ENCODE measurements at places on chromosomes 1 and 21.

GRCh38 chr1:86754265-86754974 is 50.0 kb downstream of the SH3GLB1 start:
- DNase-seq = no peak

- no peak for DNase-seq
Measured at GRCh38 chr21:16554503-16554902, 824.7 kb downstream of the USP25 start.

DNA sequence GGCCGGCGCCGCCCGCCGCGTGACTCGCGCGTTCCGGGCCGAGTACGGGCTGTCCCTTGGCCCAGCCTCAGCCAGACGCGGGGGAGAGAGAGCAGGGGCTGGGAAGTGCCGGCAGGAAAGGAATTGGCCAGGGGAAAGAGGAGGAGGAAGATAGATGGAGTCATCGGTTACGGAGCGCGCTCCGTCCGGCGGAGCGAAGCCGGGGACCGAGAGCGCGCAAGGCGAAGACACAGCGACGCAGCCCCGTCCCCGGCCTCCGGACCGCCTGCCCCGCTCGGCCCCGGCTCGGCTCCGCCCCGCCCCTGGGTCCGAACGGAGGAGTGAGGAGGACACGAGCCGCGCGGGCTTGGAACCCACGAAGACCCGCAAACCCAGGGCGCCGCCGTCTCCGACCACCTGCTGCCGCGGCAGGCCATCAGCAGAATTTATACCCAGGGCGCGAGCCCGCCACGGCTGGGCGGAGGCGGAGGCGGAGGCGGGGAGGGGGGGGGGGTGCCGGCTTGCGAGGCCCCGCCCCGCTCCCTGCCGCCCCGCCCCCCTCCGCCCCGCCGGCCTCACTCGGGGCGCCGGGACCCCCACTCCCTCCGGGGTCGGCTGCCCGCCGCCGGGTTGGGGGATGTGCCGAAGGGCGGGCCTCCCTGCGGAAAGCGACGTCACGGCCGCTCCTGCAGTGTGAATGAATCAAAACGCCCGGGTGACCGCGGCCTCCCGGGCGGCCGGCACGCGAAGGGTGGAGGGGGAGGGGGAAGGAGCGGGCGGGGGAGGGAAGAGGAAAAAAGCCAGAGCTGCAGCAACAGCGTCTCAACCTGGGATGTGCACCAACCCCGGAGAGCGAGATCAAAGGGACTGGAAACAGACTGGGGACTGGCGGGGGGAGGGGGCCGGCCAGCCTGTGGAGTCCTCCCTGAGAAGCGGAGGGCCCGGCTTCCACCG is at the start of gene LHX4:
Gene LHX4 (plus strand): TSS at position 782 of the 933 bp plus-strand sequence. CDS start 266 bp downstream, outside the sequence.
- no peak for DNase-seq

DNA sequence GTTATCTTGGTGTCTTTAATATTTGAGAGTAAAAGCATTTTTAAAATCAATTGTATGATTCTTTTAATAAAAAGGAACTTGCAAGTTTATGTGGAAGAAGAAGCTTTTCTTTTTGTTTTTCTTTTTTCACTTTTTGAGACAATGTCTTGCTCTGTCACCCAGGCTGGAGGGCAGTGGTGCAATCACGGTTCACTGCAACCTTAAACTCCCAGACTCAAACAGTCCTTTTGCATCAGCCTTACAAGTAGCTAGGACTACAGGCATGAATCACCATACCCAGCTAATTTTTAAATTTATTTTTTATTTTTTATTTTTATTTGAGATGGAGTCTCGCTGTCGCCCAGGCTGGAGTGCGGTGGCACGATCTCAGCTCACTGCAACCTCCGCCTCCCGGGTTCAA is 34.1 kb downstream of the CMPK1 start:
- DNase-seq = no peak

DNA sequence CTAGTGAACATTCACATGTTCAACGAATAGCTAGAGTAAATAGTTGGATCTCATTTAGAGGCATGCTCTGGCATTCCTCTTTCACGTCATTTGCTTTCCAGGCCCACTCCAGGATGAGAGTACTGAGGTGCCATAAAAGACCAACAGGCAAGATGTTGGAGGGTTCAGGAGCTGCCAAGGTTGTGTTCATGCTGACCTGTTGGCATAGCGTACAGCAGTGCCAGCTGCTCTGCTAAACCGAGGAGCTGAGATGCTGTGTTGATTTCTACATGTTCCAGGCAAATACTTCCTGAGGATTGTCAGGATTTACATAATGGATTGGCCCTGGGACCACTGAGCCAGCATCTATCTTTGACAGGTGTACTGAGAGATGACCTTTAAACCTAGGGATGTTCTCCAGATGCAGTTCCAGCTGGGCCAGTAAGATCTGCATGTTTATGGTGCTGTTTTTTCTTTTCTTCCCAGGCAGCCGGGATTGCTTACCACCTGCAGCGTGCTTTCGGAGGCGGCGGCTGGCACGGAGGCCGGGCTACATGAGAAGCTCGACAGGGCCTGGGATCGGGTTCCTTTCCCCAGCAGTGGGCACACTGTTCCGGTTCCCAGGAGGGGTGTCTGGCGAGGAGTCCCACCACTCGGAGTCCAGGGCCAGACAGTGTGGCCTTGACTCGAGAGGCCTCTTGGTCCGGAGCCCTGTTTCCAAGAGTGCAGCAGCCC is 66.9 kb downstream of the DISC1 start:
- no peak for DNase-seq

GRCh38 chr1:159141584-159142390 is 29.6 kb upstream of the CADM3 start:
- peak; percentile 30 for DNase-seq

DNA sequence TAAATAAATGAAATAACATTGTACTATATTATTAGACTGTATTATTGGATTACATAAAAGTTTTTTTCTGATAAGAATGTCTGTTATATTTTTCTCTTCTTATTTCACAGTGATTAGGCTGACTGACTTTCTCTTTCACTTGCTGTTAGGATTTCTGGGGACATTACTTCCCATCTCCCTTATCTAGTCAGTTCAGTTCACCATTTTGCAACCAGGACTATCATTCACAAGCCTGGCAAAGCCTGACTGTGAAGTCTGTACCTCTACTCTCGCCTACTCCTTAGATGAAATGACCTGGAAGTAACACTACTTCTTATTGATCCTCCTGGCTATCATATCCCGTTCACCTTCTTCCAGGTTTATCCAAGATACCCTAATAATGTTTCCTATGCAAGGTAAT is 676.6 kb downstream of the USP25 start:
- DNase-seq = no peak

- no peak for DNase-seq
Measured at GRCh38 chr1:228452194-228453021, 34.8 kb upstream of the RNF187 start.

- DNase-seq = no peak
Measured at GRCh38 chr1:192959657-192960186, 99.4 kb downstream of the UCHL5 start.

GRCh38 chr21:43193651-43194302 is 25.0 kb downstream of the CRYAA start:
- DNase-seq = peak; percentile 39

- DNase-seq = no peak
Measured at GRCh38 chr1:165288350-165289120, 68.0 kb downstream of the LMX1A start.

GRCh38 chr1:66140072-66140471 is 347.4 kb downstream of the PDE4B start:
- no peak for DNase-seq

- DNase-seq = no peak
Measured at GRCh38 chr1:2104621-2105427, 54.6 kb downstream of the PRKCZ start.

- no peak for DNase-seq
Measured at GRCh38 chr1:94730450-94730849, 89.7 kb upstream of the SLC44A3 start.

- DNase-seq = no peak
Measured at GRCh38 chr1:28087614-28088167, 719 bp downstream of the EYA3 start.

- DNase-seq = no peak
Measured at GRCh38 chr1:151621351-151621750, 9.5 kb downstream of the SNX27 start.

DNA sequence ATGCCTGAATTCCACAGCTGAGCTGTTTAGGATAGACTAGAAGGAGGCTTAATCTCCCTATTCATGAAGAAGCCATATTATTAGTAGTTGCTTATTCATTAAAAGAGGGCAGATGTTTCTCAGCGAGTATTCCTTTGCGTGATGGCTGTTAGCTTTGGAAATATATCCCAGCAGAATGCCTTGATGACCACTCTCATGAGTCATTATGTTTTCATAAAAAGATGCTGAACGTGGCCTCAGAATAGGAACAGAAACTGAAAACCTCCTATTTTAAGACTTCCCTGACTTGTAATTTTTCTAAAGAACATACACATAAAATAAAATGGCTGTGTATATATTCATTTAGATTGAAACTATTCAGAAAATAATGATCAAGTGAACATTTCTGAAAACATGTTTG is 9.6 kb upstream of the PLA2G4A start:
- no peak for DNase-seq

All from GM04503 (cell line).